ENCODE measurements at places on chromosomes 2 and 18. TPM values are rescaled to one million over a fixed set of nuclear protein-coding genes. Genes with fewer than 3 reads are reported as not detected.

Gene CXCR4
- polyA plus RNA-seq, result 9.8 TPM

Gene LRRFIP1
- 100 TPM for polyA plus RNA-seq

Gene CABYR
- not detected for polyA plus RNA-seq

Gene KIF5C
- polyA plus RNA-seq, result 1.5 TPM

Gene B3GNT7
- polyA plus RNA-seq, result 3.5 TPM

Gene SULT1C2
- polyA plus RNA-seq, result not detected

Gene SERPINB12
- not detected for polyA plus RNA-seq

Gene NPC1
- 16.2 TPM for polyA plus RNA-seq

Gene PLEKHB2
- 17.4 TPM for polyA plus RNA-seq

Gene ADCYAP1
- polyA plus RNA-seq, result not detected

Gene LIMS4
- 69.1 TPM for polyA plus RNA-seq
